ENCODE measurements at places on chromosomes 2 and 18. TPM values are rescaled to one million over a fixed set of nuclear protein-coding genes. Genes with fewer than 3 reads are reported as not detected.

The RNF152 gene
- total RNA-seq, result 0.18 TPM

The ADRA2B gene
- 0.85 TPM for total RNA-seq

The COBLL1 gene
- 6.6 TPM for total RNA-seq

The NEURL3 gene
- not detected for total RNA-seq

Data from T-helper 17 cell (primary cell).